ENCODE measurements at places on chromosomes 16 and 17.

GRCh38 chr16:58035356-58036170 is 10.0 kb downstream of the MMP15 start:
- DNase-seq, result no peak

GRCh38 chr16:58085584-58086251 is 43.5 kb downstream of the CFAP20 start:
- no peak for DNase-seq

GRCh38 chr16:88401604-88402246 is 19.0 kb downstream of the ZNF469 start:
- no peak for DNase-seq

DNA sequence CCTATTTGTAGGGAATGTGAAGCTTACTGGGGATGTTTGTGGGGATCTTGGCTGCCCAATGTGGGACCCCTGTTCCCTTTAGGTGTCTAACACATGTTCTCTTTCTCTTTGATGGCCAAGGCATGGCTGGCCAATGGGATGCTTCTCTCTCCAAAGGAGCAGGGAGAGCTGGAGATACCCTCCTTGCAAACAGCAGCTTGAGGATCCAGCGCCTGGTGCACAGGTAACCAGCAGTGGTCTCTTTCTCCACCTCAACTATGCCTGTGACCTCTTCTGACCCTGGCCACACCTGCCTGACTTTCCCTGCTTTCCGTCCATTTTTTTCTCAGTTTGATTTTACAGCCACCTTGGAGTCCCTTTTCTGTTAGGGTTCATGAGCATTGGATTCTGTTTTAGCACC is 16.8 kb upstream of the NKD1 start:
- DNase-seq, result no peak

DNA sequence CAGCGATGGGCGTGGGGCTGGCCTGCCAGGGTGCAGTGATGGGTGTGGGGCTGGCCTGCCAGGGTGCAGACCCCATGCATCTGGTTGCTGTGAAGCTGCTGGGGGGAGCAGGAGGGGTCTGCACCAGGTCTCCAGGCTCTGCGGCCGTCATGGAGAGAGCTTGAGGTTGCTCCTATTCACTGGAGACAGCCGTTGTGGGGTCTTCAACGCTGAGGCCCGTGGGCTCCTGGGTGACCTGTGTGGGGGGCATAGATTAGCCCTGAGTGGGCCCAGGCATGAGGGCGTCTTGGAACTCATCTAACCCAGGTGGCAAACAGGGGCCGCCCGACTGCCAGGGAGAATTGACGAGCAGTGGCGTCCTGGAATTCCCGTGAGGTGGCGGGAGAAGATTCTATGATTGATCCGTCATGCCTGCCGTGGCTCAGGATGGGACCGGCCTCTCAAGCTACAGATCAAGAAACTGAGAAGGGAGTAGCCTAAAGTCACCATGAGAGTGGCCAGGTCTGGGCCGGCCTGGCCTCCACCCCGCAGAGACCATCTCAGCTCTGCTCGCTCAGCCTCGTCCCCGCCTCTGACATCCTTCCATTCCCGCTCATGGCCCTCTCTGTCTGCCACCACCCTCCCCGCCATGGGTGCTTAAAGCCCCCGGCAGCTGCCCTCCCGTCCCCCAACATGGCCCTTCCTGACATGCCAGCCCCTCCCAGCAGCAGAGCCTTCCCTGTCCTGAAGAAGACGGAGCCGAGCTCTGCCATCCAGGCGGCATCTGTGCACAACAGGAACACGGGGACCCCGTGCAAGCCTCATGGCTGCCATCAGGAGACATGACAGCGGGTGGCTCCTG is 50.7 kb upstream of the ACSF3 start:
- no peak for DNase-seq

- no peak for DNase-seq
These were observed 668.1 kb downstream of the MAF start for GRCh38 chr16:78932355-78932943.

DNA sequence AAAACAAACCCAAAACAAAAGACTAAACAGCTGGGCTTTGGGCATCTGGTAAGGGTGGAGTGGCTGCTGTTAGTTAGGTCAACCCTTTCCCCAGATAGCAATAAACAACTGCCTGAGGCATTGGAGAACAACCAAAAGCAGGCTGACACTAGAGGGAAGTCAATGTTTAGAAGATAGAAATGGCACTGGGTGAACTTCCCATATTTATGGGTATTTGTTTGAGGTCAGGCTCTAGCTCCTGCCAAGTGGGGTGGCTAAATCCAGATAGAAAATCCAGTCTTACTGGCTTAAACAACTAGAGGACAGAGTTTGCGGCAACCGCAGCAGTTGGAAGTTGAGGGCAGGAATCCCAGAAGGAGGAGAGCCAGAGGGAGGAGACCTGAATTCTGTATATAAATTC is 79.4 kb downstream of the SDK2 start:
- no peak for DNase-seq

GRCh38 chr16:74667255-74667700 is 601 bp upstream of the RFWD3 start:
- DNase-seq, result peak; percentile 47

DNA sequence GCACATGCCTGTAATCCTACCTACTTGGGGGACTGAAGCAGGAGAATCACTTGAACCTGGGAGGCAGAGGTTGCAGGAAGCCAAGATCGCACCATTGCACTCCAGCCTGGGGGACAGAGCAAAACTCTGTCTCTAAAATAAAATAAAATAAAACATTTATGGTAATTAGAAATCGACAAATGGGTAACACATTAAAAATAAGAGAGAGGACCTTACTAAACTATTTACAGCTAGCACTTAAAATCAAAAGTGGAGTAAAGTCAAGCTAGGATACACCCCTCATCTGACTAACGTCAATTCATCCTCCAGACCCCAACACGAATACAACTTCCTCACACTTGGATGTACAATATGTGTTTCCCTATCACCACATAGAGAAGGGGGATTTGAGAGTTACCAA is 27.8 kb upstream of the RHOT1 start:
- no peak for DNase-seq

- DNase-seq, result no peak
These were observed 87.7 kb downstream of the ENGASE start for GRCh38 chr17:79162012-79162963.

- DNase-seq, result peak; percentile 81
These were observed 86.1 kb downstream of the ZDHHC7 start for GRCh38 chr16:84925092-84925772.

DNA sequence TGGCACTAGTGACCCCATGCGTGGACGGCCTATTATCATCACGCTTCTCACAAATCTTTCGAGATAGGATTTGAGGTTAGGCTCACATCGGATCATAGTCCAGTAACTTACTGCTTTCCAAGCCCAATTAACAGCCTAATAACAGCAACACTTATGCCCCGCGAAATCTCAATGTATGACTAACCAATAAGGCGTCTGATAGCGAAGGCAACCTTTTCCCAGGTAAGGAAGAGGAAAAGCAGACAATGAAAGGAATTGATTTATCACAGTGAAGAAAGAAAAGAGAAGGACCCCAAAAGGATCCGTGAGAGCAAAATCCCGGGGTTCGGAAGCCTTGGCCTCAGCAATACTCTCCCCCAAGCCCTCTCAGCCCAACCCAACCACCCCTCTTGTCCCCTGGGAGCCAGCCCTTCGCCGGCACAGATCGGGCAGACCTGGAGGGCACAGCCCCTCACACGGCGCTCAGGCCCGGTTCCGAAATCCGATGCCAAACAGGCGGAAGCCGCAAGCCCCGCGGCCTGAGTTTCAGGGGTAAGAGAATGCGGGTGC is 534 bp downstream of the GPATCH8 start:
- no peak for DNase-seq

DNA sequence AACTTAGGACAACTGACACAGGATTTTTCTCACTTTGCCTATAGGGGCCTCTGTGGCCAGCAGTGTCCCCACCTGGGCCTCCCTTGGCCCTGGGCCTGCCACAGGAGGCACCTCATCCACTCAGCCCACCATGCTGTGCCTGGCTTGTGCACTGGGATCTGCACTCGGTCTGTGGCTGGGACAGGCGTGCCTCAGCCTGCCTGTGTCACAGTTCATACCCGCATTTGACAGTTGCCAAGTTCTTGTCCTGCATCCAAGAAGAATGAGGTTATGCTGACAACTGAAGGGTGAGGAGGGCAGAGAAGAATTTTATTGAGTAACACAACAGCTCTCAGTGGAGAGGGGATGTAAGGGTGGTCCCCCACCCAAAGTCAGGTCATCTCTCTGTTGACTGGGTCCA is 36.0 kb downstream of the ZFP90 start:
- no peak for DNase-seq

DNA sequence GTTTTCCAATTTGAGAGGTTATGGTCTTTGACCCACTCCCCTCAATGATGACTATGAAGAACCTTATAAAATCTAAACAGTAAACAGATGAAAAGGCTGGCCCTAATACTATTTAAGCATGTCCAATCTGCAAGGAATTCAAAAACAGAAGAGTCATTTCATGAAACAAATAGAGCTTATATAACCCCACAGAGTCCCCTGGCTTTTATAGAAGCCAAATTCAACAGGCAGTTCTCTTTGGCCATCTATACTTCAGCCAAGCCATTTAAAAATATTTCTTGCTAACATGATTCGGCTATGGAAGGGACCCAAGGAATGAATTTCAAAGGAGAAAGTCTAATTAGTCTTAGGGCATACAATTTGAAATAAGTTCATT is 43.4 kb downstream of the SPOP start:
- no peak for DNase-seq

DNA sequence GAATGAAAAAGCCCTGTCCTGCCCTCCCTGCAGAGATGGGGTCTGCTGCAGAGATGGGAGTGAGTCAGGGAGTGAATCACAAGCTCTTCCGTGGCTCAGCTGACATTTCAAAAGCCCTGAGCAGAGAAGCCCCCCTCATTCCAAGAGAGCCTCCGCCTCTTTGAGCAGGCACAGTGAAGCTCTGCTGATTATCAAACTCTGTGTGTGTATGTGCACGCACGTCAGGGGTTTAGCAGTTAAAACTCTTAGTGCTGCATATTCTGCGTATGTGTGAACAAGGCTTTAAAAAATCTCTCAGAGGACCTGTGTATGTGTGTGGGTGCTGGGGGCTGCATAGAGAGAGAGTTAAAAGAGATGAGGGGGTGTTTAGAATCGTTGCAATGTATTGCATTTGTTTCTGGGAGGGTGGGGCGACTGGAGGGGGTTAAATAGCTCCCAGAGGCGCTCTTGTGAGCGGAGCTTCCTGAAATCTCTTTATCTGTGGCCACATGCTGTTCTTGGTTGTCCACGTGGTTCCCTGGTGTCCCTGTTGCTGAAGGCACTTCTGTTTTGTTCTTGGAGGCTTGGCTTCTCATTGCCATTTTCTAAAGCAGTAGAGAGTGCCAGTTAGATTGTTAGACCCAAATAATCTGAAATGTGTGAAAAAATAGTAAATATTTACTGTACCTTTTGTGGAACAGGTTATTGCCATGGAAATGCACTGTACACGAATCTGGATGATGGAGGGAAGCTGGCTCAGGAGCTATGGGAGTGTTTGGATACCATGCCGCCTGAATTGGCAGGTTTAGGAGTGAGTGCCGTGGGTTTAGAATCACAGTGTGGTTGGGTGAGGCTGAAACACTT is 116.6 kb downstream of the PRKCB start:
- DNase-seq, result peak; percentile 70

GRCh38 chr16:47375423-47375822 is 85.4 kb downstream of the ITFG1 start:
- DNase-seq, result no peak

DNA sequence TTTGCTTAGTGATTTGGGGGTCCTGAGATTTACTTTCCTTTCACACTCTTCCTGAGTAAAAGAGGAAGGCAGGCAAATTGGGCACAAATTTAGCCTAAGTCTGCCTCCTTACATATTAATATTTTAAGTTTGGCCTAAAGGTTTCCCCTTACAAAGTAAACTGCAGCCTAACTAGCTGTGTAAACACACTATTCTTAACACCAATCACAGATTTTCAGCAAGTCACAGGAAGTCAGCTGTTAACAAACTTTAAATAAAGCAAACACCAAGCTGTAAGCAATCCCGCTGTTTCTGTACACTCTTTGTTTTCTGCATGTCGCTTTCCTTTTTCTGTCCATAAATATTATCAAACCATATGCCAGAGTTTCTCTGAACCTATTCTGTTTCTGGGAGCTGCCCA is 45.1 kb upstream of the ABCC11 start:
- no peak for DNase-seq

DNA sequence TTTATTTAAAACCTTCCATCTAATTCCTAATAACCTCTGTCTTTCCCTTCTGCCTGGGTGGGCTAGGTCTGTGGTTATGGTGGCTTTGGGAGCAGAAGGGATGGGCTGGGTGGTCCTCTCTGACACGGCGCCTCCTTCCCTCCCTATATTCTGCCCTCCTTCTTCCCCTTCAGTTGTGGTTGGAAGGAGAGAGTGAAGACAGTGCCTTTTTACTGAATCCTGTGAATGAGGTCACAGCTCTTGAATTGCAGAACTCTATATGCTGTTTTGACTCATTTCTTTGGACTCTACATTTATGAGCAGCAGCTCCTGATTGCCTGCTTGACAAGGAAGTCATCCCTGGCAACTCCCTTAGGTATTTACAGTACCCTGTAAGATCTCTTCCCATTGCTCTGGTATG is 256.0 kb upstream of the ELAC2 start:
- no peak for DNase-seq

DNA sequence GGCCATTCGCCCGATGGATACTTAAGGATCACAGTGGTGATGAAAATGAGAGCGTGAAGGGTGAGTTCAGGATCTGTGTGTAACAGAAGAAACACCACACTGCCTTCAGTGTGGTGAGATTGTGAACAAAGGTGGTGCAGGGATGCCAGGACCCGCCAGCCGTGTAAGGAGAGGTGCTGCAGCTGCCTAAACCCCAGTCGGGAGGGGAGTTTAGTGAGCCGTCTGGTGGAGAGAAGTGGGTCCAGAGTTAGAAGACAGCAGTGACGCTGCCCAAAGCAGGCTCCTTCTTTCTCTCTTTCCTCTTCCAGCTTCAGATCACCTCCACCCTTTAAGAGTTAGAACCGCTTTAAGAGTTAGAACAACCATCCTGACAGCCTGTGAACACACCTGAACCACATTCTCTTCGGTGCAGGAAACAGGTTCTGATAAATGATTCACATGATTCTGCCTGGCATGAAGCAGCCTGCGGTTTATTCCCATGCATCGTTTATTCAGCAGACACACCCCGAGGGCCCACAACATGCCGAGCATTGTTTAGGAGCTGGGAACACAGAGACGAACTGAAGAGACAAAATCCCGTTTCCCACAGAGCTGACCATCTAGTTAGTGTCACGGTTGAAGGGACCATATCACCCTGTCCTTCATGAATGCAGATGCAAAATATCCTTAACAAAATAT is 84.0 kb upstream of the DNAH17 start:
- no peak for DNase-seq

Measured in CD4-positive, alpha-beta T cell treated with Interleukin-6 for 4 hours (primary cell).